ENCODE measurements at places on chromosomes 13 and 19. TPM values are rescaled to one million over a fixed set of nuclear protein-coding genes. Genes with fewer than 3 reads are reported as not detected.

Gene TRAPPC6A
- 52.9 TPM for total RNA-seq

Gene OR7G1
- total RNA-seq, result not detected

Gene CCDC124
- 181 TPM for total RNA-seq

Gene KLK14
- total RNA-seq, result not detected

Gene KPNA3
- 15.0 TPM for total RNA-seq

Gene ATP4B
- not detected for total RNA-seq

Gene CEACAM4
- not detected for total RNA-seq

Gene ZNF582
- 0.43 TPM for total RNA-seq

Gene SLC25A41
- total RNA-seq, result not detected

Gene GZMM
- total RNA-seq, result 0.17 TPM

Gene CGB2
- not detected for total RNA-seq

DNA sequence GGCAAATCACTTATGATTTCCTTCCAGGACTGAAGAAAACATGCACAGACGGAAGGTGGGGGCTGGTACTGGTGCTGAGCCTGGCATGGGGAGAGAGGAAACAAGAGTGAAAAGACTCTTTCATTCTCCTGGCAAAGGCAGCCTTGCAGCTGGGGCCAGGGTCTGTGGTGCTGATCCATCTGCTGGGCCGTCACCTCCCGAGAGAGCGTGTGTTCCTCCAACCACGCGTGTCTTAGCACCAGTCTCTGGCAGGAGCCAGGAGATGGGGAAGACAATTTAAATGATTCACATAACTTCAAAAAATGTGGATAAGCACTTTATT lies 23.9 kb upstream of the SPART start:
- peak; percentile 1 for DNase-seq

- no peak for DNase-seq
These were observed 21.2 kb downstream of the CAPN12 start for GRCh38 chr19:38722947-38723605.

DNA sequence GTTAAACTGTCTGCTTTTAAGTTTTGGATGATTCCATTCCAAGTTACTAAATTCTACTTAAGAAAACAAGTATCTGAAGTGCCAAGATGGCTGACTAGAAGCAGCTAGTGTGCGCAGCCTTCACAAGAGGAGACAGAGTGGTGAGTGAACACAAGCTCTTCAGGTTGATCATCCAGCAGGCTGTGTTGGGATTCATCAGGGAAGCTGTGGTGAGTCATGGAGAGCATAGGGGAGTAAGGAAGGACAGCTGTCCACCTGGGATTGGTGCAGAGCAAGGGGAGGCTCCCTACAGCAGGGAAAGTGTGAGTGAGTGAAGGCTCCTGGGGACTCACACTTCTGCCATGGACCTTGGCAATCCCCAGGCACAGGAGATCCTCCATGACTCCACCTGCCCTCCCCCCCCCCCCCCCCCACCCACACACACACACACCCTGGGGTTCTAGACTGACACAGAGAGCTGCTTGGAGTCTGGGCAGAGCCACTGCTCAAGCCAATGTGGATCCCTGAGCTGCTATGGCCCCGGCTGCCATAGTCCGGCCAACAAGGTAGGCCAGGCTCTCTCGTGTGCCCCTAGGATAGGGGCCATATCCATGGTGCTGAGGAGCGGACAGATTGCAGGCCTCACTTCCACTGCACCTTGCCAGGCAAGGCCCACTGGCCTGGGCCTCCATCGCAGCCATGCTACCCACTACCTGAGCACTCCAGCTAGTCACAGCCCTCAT lies 23.5 kb downstream of the SLC25A15 start:
- DNase-seq, result no peak

- DNase-seq, result no peak
These were observed 114.6 kb downstream of the SOX1 start for GRCh38 chr13:112181336-112182067.

GRCh38 chr19:20385061-20385460 lies 180.5 kb downstream of the ZNF737 start:
- DNase-seq, result no peak

DNA sequence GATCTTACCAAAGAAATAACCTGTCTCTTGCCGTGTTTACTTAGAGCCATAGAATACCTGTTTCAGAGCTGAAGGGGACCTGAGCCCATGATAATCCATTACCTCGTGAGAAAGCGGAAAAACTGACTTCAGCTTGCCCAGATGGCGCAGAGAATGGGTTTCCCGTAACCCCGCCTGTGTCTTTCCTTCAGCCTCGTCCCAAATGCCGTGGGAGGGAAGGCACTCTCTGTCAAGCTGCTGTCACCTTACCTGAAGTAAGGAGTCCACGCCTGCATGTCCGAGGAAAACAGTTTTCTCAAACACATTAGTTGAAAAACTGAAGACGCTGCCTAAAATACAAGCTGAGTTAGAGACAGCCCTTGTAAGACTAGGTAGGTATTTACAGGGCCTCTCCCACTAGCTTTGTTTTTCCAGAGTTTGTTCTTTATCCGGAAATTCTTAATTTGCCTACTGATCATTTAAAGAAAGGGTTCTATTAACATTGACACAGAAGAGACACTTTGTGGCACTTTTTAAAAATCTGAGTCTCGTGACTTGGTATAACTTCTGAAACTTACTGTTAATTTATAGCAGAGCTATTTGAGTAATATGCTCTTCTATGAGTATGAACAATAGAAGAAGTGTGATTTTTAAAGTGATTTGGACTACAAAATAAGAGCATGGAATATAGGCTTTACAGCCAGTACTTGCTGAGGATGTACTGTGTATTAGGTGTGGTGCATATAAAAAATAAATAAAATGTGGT lies 1.3 kb upstream of the INTS6 start:
- peak; percentile 77 for DNase-seq

DNA sequence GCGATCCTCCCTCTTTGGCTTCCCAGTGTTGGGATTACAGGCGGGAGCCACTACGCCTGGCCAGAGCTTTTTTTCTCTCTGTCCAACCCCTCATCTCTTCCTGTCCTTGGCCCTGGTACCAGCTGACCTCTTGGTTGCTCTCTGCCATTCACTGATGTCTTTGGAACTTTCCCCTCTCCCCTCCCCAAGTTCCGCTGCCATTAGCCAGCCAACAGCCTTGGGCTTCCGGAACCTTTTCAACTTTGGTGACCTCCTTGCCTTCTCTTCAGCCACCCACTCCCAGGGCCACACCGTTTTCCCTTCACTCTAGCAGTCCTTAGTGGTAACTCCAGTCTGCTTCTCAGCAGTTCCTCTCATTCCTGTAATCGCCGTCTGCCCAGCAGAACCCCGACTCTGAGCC lies 4.3 kb downstream of the WTIP start:
- DNase-seq, result no peak

DNA sequence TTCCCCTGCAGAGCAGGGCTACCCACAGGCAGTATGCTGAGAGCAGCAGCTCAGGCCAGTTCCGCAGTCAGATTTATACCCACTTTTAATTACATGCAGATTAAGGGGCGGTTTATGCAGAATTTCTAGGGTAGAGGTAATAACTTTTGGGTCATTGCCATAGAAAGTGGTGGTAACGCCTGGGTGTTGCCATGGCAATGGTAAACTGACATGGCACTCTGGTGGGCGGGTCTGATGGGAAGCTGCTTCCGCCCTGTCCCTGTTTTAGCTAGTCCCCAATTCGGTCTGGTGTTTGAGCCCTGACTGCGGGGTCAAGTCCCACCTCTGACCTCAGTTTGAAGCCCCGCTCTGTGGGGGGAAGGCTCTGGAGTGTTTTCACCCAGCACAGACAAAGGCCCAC lies 141.1 kb upstream of the VSTM2B start:
- no peak for DNase-seq

GRCh38 chr19:46953955-46954501 lies 65.6 kb upstream of the NPAS1 start:
- DNase-seq, result no peak

- DNase-seq, result no peak
These were observed 3.9 kb downstream of the CCDC194 start for GRCh38 chr19:17389957-17390664.

DNA sequence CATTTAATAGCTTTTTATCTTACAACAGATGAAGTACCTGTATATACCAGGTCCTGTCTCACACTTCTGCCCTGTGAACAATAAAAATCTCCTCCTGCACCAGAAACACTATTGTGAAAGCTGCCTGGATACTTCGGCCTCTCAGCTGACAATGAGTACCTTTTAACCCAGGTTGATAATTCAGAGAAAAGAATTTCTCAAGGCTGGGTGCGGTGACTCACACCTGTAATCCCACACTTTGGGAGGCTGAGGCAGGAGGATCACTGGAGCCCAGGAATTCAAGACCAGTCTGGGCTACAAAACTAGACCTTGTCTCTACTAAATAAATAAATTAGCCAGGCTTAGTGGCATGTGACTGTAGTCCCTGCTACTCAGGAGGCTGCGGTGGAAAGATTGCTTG lies 65.3 kb upstream of the TM9SF2 start:
- DNase-seq, result no peak

DNA sequence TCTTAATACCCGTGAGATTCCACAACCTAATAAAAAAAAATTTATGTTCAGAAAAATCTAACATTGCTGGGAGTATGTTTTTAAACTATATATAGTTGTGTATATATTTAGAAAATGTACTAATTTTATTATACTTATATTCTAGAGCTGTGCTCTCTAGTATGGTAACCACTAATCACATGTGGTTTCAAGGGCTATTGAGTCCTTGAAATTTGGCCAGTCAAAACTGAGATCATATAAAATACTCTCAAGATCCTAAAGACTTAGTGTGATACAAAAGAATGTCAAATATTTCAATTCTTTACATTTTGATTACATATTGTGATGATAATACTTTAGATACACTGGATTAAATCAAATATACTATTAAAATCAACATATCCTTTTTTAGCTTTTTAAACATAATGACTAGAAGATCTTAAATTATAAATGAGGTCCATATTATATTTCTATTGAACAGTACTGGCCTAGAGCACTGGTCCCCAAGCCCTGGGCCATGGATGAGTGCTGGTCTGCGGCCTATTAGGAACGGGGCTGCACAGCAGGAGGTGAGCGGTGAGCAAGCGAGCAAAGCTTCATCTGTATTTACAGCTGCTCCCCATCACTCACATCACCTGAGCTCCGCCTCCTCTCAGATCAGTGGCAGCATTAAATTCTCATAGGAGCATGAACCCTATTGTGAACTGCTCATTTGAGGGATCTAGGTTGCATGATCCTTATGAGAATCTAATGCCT lies 176.5 kb upstream of the NBEA start:
- DNase-seq, result no peak

DNA sequence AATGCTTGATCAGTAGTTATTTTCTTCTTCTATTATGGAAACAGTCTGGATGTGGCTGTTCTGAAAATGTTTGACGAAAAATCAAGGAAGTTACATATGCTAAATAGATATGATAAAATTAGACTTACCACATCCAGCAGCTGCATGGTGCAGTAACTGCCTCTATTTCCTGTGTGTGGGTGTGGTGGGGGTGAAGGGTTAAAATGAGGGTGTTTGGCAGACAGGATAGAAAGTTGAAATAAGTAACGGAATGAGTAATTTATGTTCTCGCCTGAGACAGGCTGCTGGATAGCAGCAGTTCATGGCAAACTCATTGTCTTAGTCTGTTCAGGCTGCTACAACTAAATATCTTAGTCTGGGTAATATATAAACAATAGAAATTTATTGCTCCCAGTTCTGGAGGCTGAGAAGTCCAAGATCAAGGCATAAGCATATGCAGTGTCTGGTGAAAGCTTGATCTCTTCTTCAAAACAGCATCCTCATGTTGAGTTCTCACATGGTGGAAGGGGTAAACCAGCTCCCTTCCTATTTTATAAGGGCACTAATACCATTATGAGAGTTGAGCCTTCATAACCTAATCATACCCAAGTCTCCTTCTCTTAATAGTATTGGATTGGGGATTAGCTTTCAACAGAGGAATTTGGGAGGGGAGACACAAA lies 1248.9 kb downstream of the SLITRK5 start:
- no peak for DNase-seq

DNA sequence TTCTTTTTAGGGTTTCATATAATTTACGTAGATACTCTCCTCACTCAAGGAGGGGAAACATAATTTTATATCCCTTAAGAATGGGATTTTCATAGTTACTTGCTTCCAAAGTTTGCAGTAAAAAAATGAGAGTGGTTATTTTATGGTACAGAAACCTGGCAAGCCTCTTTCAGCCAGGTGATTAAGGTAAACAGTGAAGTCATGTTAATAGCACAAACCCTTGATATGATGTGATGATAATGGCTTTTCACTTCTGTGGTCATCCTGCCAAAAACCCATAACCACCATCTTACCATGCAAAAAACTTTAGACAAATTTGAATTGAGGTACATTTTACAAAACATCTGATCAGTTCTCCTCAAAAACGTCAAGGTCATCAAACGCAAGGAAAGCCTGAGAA lies 517.8 kb downstream of the SLITRK5 start:
- no peak for DNase-seq

DNA sequence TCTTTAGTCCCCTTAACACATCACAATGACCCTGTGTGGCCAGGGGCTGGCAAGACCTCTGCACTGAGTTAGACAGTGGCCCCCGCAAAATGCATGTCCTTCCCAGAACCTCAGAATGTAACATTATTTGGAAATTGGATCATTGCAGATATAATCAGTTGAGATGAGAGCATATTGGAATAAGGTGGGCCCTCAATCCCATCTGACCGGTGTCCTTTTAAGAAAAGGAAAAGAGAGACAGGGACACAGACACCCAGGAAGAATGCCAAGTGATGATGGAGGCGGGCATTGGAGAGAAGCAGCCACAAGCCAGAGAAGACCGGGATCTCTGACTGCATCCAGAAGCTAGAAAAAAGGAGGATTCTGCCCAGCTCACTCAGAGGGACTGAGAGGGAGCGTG lies 1.8 kb downstream of the FAM187B start:
- no peak for DNase-seq

- no peak for DNase-seq
These were observed 974 bp upstream of the CYP4F22 start for GRCh38 chr19:15507068-15508034.

- no peak for DNase-seq
These were observed 114.3 kb downstream of the DNAJC3 start for GRCh38 chr13:95791084-95791722.

- no peak for DNase-seq
These were observed 15.2 kb upstream of the ERCC5 start for GRCh38 chr13:102830646-102831045.

DNA sequence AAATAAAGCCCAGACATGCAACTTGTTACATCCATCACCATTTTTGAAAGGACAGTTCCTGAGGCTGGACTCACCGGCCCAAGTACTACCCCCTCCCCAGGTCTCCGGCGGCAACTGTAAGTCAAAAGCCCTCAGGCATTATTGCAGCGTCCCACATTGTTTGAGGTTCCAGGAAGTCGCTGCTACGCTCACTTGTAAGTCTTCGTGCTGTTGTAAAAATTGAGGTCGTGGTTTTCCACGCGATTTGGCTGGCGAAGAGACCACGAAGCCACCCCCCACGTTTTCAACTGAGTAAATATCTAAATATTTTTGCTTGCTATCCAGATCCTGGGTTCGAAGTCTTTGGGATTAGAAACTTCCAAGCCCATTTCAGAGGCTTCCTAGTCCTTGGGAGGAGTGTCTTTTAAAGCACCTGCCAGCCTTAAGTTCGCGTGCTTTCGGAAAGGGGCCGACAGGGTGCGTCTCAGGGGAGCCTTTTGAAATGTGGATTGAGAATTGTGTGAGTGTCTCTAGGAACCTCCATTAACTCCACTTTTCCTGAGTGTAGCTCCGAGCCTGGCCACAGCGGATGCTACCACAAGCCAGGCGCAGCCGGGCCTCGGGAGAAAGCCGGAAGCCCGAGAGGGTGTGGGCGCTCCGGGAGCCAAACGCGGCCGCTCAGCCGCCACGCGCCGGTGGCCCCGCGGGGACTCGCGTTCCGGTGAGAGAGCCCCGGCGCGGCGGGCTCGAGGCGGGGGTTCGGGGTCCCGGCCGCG lies 434 bp upstream of the FNDC3A start:
- peak; percentile 63 for DNase-seq
